Endodermal cell (in vitro differentiated cells): ENCODE measurements at places on chromosomes 5 and 9. TPM values are rescaled to one million over a fixed set of nuclear protein-coding genes. Genes with fewer than 3 reads are reported as not detected.

The UGT3A2 gene
- total RNA-seq: 13.5 and 15.5 TPM in 2 replicates

The FOXD4L6 gene
- total RNA-seq: not detected in 3 replicates

The SHC3 gene
- total RNA-seq: 0.28 to 2.3 TPM (median 0.95 TPM) in 3 replicates

DNA sequence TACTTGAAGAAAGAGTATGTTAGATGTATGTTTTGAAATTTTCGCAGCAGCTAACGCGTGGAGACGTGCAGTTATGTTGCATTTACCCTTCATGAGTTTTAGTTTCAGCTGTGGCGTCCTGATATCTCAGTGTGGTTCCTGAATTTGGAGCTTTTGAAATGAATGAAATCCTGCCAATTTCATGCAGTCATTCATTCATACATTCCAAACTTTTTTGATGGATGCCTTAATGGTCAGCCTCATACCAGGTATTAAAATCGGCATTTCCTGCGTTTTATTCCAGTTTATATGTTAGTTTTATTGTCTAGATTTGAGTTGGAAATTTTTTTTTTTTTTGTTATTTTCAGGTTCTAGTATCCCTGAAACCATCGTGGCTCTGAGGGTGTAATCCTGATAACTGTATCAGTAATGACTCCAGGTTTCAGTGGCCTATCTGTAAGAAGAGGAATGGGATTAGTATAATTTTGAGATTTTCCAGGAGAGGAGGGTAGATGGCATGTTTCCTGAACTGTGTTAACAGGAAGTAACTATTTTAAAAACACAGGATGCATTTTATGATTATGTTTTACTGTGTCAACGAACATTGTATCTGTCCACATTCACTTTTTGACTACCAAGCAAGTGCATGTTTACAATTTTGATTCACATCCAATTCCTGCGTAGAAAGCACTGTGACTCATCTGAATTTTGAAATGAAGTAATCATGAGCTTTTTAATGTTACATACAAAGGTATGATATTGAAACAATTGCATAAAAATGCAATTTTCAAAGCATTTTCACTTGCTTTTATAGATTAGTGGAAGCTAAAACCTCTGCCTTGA lies 1.0 kb downstream of the FOCAD start:
- DNase-seq: no peak

DNA sequence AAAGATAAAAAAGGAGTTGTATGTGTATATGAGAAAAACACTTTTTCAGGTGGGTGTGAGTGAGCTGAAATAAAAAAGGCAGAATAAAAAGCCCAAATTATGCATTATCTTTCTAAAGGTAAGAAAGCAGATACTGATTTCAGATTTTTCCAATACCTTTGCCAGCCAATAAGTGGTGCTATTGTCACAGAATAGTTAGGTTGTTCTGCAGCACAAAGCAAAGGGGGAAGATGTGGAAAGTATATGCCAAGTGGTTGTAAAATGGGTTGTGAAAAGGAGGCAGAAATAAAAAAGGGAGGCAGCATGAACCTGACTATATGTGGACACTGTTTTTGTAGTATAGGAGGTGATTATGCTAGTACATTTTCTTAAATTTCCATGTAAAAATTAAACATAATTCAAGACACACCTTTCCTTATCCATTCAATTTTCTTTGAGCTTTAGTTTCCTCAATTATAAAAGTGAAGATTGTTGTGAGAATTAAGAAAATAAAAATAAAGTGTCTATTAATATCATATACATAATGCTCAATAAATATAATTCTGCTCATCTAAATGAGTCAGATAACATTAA lies 106.7 kb downstream of the SMIM15 start:
- DNase-seq: no peak

DNA sequence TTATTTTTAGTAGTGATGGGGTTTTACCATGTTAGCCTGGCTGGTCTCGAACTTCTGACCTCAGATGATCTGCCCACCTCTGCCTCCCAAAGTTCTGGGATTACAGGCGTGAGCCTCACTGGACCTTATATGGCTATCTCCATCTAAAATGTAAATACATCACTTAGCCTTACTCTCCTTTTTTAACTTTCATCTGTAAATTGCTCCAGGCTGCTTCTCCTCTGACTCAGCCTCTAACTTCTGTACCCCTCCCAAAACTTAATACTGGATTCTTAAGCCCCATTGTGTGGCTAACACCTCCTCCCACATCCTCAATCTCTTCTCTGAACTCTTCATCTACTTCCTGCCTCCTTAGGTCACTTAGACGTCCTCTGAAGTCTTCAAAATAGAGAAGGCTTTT lies 4.0 kb downstream of the SNX30 start:
- DNase-seq: peak; percentile 65

GRCh38 chr9:18346745-18347144 lies 127.2 kb upstream of the ADAMTSL1 start:
- no peak for DNase-seq

- no peak for DNase-seq
Measured at GRCh38 chr9:2109069-2109650, 94.0 kb downstream of the SMARCA2 start.

GRCh38 chr5:2651116-2651515 lies 100.4 kb downstream of the IRX2 start:
- no peak for DNase-seq

GRCh38 chr5:33338336-33339110 lies 102.2 kb upstream of the TARS1 start:
- no peak for DNase-seq

DNA sequence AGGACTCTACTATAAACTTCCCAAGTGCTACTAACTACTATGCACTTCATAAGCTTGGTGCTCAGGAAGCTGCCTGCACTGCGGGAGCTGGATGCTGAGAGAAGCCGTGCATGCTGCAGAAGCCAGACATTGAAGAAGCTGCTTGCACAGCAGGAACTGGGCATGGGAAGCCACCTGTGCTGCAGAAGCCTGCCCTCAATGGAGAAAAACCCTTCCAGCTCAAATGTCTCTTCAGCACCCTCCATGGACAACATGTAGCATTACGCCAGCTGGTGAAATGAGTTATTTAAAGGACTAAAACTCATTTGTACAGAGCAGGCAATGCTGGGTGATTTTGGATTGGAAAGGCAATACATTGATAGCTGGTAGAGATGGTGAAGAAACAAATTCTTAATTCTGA lies 247.2 kb downstream of the KIF4B start:
- DNase-seq: peak; percentile 69
